ENCODE measurements at places on chromosomes 1 and 21.
A peak's percentile ranks its signal among the peaks of the same experiment; 100 is the strongest.

- DNase-seq, result no peak
These were observed 21.6 kb upstream of the PTP4A2 start for GRCh38 chr1:31959521-31960340.

- DNase-seq, result no peak
These were observed 14.5 kb downstream of the PADI2 start for GRCh38 chr1:17104782-17105181.

GRCh38 chr1:176602388-176603004, 139.5 kb downstream of the PAPPA2 start:
- DNase-seq, result no peak

GRCh38 chr1:185566995-185567394, 167.2 kb upstream of the HMCN1 start:
- DNase-seq, result peak; percentile 33

DNA sequence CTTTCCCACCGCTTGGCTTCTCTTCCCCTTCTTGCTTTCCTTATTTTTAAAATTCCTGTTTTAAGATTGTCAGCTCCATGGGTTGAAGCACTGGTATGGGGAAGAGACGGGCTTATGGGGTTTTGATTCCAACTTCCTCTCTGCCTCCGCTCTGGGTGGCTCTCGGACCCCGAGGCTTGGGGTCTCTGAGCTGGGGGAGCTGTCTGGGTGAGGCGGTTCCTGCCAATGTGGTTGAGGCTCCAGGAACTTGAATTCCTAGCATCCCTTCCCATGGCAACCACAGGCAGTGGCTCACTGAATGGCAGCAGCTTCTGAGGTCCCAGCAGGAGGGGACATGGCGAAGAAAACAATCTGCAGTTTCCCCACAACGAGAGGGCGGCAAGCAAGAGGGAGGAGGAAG, 83.1 kb upstream of the C1orf174 start:
- DNase-seq, result no peak

Data from T-helper 17 cell (primary cell).